ENCODE measurements at places on chromosomes 2 and 18.

DNA sequence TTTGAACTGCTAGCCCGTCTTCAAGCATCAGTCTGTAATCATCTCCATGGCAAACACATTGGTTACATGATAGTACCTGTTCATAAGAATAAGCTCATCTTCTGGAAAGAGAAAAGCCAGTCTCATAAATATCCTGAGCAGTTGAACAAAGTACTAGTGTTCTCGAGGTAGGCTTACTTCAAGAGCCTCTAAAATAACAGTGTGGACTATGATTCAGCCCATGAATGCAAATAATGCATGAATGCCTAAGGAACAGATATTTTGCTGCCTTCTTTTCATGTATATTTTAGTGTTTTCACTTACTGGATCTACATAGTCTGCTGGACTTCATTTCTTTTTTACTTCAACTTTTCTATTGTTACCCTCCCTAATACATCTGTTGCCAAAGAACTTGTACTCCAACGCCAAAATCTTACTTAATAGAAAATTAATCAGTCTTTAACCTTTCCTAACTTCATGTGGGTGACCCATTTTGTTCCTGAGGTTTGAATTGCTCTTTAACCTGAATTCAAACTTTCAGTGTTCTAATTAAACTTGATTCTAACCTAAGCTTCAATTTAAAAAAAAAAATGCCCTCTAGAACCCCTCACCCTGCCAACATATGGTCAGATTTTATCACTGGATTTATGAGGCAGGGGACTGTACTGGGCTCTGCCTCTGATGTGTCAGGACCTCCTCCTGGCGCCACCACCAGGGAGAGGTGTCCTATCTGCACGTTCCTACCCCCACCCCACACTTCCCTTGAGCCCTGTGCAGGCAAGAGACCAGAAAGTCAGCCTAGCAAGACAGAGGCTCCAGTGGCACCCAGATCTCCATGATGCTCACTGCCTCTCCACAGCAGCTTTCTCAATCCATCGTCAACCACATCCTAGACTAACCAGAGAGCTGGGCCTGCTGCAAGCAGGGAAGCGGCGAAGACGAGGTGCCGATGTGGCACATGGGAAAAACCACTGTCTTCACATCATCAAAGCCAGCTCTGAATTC, 264.7 kb upstream of the ID2 start:
- no peak for DNase-seq

DNA sequence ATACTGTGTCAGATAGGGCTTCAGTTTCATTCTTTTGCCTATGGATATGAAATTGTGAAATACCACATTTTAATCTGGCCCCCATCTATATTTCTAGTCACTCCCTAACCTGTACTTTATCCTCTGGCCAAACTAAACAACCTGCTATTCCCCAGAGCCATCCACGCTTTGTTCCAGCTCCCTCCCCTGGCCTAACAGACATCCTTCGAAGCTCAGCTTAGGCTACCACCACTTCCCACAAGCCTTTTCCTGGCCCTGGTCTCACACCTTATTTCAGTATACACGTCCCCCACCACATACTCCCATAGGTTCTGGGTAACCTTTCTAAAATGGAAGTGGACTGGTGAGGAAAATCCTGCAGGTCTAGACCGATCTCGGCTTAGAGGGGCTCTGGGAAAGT, 55.4 kb downstream of the MAP4K3 start:
- DNase-seq, result no peak

- no peak for DNase-seq
Measured at GRCh38 chr2:221915926-221916325, 343.8 kb upstream of the EPHA4 start.

DNA sequence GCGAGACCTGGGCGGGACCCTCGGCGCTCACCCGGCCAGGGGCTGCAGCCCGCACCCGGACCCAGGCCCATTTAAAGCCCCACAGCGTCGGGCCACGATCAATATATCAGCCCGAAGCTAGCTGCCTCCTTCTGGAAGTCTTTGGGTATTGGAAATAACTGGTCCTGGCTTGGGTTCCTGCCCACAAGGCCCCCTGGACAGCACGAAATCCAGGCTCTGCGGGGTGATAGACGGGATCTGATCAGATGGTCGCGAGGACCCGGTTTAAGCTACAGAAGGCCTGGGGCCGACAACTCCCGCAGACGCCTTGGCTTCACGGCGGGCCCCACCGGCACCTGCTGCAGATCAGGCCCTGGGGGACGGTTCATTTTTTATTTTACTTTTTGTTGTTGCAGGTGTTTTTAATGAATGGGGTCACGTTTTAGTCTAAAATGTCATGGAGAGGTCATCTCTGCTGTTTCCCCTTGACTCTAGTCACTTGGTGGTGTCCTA, 362 bp upstream of the PSTPIP2 start:
- no peak for DNase-seq

- no peak for DNase-seq
Measured at GRCh38 chr2:105822186-105822585, 77.5 kb downstream of the NCK2 start.

- DNase-seq, result no peak
Measured at GRCh38 chr18:43031169-43031568, 84.3 kb downstream of the RIT2 start.

DNA sequence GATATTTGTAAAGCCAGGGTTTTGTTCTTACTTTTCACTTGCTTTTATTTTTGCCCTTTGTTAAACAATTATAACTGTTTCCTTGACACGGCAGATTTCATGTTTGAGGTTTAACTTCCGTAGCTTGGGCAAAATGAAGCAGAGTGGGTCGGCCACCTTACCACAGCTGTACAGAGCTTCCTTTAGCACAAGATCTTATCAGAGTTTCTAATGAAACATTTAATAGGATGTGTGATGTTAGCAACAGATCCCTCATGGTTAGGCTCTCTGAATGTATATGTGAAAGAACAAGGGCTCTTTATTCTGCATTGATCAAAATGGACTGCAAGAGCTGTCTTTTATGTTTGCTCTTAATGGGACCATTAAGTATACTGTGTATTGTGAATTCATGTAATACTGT, 22.3 kb downstream of the RNF125 start:
- DNase-seq, result no peak

DNA sequence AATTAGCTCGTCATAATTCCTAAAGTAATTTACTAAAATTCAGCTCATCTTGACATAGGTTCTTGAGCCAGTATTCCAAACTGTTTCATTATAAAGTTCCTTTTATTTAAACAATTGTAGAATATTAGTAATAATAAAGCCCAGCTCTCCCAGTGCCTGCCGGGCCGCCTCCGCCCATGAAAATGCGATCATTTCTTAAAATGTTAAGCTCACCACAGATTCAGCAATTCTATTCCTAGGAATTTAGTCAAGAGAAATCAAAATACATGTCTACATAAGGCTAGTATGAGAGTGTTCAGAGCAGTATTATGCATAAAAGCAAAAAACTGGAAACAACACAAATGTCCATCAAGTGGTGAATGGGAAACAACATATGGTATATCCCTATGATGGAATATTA, 52.0 kb downstream of the XDH start:
- no peak for DNase-seq

DNA sequence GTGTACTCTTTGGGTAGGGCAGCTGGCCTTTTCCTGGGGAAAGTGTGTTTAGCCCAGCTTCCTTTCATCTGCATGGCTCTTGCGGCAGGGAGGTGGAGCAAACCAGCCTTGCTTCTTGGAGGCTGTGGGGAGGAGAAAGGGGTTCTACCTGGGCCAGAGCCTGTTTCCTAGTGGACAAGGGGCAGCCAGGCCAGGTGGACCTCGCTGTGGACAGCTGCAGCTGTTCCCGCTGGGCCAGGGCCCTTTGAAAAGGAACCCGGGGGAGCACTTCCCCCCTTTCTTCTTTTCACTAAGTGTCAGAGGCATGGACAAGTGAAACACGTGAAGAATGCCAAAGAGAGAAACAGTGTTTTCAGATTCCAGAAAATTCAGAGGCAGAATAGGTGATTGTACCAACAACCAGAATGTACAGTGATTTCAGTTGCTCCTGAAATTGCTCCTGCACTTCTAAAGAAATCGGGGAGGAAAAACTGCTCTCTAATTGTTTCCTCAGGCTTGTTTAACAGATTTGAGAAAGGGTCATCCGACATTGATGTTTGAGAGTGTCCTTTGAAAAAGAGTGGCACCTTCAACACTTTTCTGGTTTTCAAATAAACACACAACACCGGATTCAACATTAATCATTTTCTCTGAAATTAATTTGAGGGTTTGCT, 3.9 kb downstream of the GLI2 start:
- DNase-seq, result no peak

GRCh38 chr2:65813631-65814173, 381.3 kb upstream of the SPRED2 start:
- DNase-seq, result no peak

DNA sequence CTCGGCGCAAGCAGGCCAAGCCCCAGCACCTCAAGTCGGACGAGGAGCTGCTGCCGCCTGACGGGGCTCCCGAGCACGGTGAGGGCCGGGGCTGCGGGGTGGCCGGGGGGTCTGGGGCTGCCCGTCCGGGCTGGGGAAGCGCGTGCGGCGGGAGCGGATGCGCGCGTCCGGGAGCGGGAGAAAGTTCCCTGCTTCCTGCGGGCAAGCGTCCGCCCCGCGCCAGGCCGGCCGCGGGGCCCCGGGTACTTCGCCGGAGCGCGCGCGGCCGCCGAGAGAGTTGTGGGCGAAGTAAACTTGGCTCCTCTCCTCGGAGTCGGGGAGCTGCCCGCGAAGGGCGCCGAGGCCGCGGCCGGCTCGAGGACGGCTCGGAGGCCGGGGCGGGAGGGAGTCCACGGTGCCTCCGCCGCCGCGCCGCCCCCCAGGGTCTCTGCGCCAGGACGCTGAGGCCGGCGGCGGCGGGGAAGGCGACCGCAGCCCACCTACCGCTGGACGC, 707 bp downstream of the SALL3 start:
- DNase-seq, result no peak

DNA sequence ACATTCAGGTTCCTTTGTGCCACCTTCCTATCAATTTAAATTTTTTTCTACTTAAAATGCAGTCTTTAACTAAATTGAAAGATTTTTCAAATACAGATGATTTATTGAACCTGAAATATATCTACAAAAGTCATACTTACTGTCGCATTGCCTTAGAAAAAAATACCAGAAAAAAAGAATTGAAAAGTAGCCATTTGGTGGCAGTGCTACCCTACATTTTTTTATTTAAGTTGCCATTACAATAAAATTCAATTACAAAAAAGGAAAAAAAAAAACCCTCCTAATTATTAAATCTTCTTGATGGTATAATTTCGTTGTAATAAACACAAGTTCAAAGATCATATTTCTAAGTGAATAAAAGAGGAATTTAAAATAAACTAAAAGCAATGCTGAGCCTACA, 43.4 kb downstream of the DSC3 start:
- no peak for DNase-seq

GRCh38 chr2:60353406-60353800, 200.1 kb downstream of the BCL11A start:
- DNase-seq, result no peak

- DNase-seq, result no peak
Measured at GRCh38 chr2:31132786-31133185, 5.5 kb downstream of the GALNT14 start.

- DNase-seq, result no peak
Measured at GRCh38 chr2:84084856-84085255, 374.2 kb downstream of the SUCLG1 start.

- DNase-seq, result no peak
Measured at GRCh38 chr2:214489181-214489580, 78.3 kb downstream of the VWC2L start.

DNA sequence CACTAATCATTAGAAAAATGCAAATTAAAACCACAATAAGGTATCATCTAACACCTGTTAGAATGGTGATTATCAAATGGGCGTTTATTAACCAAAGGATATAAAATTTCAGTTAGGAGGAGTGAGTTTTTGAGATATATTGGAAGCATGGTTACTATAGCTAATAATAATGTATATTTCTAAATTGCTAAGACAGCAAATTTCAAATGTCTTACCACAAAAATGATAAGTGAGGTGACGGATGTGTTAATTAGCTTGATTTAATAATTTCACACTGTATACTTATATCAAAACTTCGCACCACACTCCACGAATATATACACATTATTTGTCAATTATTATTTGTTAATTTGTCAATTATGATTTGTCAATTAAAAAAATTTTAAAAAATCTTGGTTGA, 227.2 kb upstream of the DDX18 start:
- no peak for DNase-seq

- DNase-seq, result no peak
Measured at GRCh38 chr2:237440819-237441281, 26.9 kb upstream of the COL6A3 start.

GRCh38 chr18:6146307-6146661, 251.0 kb upstream of the TMEM200C start:
- no peak for DNase-seq

DNA sequence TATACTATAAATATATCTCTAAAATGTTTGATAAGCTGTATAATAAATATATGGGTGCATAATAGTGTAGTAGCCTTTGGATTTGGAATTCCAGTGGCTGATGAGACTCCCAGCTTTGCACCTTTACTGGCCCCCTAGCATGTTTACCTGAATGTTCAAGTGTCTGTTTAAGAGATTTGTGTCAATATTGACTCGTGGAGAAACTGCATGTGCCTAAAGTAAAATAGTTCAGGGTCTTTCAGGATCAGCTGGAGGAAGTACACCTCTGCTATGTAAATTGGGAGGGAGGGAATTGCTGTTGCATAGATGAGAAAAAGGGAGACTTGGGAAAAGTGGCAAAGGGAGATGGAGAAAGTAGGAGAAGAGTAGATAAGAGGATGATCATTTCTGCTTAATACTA, 23.9 kb downstream of the ME2 start:
- DNase-seq, result no peak

DNA sequence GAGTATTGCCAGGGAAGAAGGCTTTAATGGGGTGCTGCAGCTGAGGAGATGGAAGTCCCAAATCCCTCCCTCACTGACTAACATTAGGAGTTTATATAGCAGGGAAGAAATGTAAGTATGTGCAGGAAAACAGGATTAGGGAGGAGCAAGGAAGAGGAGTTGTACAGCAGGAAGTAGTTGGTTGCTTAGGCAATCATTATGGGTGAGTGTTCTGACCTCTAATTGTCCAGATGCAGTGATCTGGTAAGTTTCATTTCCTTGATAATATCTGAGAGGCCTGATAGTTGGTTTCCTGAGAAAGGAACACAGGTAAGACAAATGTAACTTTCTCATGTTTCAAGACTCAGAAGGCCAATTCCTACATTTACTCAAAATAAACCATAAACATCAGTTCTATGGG, 331.9 kb upstream of the GULP1 start:
- no peak for DNase-seq

- no peak for DNase-seq
Measured at GRCh38 chr2:232053777-232054176, 92.3 kb downstream of the DIS3L2 start.

DNA sequence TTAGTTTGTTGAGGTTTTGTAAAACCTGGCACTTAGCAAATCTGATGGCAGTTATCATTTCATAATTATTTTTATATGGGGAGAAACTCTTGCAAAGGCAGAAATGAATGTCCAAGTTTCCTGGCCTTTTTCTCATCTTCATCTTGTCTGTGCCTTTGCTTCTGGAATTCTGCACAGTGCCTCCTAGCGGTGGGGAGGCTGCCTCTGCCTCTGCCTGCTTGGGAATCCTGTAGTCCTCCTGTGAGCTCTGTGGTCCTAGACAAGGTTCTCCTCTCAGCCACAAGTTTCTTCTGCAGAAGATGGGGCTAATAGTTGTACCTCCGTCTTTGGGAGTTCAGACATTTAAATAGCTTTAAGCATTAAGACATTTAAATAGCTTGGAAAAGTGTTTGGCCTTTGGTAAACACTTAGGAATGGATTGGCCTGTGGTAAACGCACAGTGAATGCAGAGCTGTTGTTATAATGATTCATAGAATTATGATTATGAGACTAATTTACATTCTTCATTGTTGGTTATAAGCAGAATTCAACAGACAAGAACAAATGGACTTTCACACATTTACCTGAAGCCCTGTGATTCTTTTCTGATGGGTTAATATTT, 101.2 kb downstream of the ZNF236 start:
- DNase-seq, result peak; percentile 4

GRCh38 chr2:30026091-30027055, 105.0 kb upstream of the ALK start:
- DNase-seq, result peak; percentile 61
